Effector CD8-positive, alpha-beta T cell (primary cell): ENCODE measurements at places on chromosomes 2 and 18.

- no peak for DNase-seq
Measured at GRCh38 chr2:120279708-120280107, 27.1 kb downstream of the RALB start.

- DNase-seq: no peak
Measured at GRCh38 chr2:115118306-115118705, 675.9 kb downstream of the DPP10 start.

DNA sequence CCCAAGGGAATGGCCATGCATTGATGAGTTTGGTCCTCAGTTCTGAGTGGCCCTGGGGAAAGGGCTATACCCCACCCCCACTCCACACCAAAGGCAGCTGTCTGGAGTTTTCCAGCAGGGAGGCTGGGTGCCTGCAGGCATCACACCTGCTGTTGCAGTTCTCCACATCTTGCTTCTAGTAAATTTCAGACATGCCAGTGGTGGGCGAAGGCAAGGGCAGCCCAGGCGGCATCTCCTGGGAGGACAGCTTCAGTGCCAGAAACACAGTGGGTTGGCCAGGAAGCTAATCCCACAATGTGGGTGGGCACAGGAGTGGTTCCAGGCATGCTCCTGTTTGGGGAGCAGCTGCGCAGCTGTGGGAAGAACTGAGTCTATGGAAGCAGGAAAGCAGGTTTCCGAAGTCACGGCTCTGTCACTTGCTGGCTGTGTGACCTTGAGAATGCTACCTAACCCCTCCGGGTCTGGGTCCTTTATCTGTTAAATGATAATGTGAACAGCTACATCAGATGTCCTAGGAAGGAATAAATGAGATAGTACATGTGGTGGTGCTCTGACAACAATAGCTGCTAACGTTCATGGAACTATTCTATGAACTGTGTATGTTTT lies 84.6 kb upstream of the SPTBN1 start:
- DNase-seq: no peak

DNA sequence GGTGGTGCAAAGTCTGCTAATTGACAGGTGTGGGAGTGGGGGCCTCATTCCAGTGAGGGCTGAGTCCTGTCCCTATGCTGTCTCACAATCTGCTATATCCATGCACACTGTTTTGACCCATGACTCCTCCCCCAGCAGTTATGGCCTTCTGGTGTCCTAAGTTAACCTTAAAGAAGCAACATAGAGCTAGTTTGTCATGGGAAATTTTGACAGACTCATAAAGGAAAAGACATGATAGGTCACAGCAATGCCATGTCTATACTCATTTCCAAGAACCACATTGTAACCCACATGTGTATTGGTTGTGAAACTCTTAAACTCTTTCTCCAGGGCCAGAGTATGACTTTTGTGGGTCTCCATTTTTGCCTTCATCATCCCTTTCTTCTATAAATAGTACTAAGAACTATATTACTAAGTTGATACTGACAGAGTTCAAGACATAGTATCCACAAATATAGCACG lies 78.2 kb upstream of the SLC1A4 start:
- DNase-seq: no peak

DNA sequence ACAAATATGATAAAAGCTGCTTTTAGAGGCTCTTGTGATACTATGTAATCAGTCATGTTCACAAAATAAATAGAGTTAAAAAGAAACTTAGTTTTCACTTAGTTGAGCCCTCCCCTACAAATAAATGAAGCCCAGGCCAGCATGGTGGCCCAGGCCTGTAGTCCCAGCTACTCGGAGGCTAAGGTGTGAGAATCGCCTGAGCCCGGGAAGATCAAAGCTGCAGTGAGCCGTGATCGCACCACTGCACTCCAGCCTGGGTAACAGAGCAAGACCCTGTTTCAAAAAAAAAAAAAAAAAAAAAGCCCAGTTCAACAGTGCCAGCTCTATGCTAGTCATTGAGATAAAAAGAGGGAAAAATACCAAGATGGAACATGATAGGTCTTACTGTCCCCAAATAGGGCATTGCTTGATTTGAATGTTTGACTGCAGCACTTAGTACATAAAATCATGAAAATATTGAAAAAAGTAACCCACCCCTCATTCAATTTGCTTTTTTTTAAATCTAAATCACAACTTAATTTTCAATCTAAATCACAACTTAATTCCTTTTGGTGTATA lies 1.5 kb downstream of the ASNSD1 start:
- no peak for DNase-seq

DNA sequence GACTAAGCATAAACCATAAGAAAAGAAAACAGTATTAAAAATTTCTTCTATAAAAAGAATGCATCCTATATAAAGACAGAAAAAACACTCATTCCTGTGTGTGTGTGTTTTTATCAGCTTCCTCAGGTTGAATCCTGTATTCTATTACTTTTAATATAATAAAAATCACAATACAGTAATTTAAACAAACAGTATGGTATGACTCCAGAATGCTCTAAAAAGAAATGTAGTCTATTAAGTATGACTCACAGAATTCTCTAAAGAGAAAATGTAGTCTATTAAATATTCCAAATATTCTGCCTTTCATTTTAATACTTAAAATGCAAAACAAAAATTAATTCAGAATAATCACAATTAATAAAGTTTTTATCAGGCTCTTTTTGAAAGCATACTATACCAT lies 19.8 kb downstream of the CCDC88A start:
- DNase-seq: no peak

GRCh38 chr2:36238106-36238505 lies 117.5 kb upstream of the CRIM1 start:
- DNase-seq: no peak
